ENCODE measurements at places on chromosomes 2 and 18.

GRCh38 chr2:31524592-31524991, 56.1 kb downstream of the SRD5A2 start:
- DNase-seq: no peak

DNA sequence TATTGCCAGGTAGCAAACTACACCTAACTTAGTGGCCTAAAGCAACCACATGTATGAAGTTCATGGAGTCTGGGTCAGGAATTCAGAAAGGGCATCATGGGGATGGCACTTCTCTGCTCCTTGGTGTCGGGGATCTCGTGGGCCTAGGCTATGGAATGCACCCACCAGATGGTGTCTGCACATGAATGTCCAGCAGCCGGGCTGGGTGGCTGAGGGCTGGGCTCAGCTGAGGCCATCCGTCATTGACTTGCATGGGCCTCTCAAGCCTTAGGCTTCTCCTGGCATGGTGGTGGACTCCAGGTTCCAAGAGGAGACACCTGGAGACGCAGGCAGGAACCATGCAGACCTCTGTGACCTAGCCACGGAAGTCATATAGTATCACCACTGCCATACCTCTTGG, 26.0 kb upstream of the RPL31 start:
- DNase-seq: no peak

GRCh38 chr2:106840818-106841217, 45.1 kb downstream of the ST6GAL2 start:
- DNase-seq: no peak

DNA sequence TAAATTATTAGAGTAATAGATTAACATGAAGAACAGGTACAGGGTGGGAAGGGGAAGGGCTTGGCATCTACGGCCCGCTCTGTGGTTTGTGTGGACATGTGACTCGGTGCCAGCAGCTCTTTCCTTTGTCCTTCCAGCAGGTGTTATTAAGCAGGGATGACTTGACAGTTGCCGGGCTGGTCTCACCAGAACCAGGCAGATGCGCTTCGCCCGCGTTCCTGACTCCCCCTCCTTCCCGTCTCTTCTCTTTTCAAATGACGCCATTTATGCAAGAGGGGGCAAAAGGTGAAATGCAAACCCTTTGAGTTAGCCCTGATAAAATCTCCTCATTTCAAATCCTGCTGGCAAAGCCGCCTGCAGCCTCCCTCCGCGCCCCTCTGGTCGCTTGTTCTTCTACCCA, 38.9 kb upstream of the MGAT4A start:
- DNase-seq: no peak

DNA sequence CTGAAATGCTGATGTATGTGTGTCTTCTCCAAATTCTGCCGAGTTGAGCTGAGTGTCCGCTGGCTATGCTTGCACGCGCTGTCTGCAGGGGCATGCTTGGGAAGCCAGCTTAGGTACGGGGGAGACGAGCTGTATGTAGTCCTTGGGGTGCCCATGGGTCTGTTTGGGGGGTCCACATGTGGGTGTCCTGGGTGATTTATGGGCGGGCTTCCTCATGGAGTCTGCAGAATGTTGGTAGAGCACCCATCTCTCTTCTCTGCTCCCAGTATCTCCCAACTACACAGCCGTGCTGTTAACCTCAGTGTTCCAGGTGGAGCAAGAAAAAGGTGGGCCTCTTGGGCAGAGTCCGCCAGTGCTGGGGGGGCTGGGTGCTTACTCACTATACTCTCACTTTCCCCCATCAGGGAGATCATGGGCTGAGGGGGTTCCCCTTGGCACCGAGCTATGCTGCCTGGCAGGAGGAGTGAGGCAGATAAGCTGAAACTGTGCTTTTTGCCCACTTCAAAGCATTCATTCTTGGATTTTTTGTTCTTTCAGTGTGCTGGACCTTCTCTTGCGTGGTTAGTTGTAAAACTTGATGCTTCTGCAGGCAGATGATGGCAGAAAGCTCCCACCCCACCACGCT, 128.2 kb upstream of the ALKAL2 start:
- no peak for DNase-seq

GRCh38 chr2:97699765-97700444, 13.5 kb upstream of the ZAP70 start:
- peak; percentile 80 for DNase-seq
